ENCODE measurements at places on chromosomes 5 and 9.
A peak's percentile ranks its signal among the peaks of the same experiment; 100 is the strongest.

DNA sequence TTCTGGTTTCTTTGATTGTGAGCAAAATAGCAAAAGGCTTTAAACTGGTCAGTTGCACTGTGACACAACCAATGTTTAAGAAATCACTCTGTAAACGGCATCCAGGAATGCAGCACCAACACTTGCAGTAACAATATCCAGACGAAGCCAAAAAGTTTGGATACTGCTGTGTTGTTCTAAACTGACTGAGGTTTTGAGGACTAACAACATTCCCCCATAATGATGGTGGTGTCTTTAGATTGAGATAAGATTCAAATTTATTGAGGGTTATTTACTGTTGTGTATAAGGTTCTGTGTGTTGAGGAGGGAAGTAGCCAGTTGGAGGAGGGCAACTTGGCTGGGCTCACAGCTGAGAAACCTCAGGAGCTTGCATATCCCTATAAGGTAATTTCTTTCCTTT lies 353.6 kb downstream of the BNC2 start:
- DNase-seq = no peak

DNA sequence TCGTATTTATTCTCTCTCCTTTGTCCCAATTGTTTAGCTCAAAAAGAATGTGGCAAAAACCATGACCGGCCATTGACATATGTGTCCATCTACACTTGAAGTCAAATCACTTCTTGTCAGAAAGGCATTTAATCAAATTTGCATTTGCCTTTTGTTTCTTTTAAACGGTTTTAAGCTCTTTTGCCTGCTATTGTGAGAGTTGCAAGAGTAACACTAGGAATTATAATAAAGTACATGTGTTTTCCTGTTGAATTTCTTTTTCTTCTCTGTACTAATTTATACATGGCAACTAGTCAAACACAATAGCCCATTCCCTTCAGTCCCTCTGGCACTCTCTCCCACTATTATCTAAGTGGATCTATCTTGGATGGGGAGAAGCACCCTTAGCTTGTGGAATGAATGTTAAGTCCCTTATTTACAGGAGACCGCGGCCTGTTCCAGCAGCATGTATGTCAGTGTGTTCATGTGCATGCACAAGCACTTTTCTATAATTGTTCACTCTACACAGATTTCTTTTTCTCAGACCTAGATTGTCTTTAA lies 3.2 kb downstream of the ADAMTSL1 start:
- DNase-seq = no peak

- DNase-seq = no peak
Observed at GRCh38 chr9:136614967-136615623, 47.6 kb upstream of the EGFL7 start.

DNA sequence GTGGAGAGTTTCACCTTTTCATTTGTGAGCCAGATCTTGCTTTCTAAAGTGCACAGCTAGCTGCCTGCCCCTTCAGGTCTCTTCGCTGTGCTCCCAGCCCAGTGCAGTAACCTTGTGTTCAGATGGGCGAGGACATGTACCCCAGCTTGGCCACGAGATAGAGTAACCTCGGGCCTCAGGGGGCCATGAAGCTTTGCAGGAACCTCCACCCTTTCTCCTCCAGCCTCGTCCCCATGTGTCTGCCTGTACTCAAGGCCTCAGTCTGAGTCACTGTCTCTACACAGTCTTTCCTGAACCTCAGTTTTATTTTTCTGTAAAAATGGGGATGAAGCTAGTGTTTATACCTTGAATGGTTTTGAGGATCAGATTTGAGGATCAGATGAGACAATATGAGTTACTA lies 37.9 kb downstream of the ERGIC1 start:
- DNase-seq = no peak

DNA sequence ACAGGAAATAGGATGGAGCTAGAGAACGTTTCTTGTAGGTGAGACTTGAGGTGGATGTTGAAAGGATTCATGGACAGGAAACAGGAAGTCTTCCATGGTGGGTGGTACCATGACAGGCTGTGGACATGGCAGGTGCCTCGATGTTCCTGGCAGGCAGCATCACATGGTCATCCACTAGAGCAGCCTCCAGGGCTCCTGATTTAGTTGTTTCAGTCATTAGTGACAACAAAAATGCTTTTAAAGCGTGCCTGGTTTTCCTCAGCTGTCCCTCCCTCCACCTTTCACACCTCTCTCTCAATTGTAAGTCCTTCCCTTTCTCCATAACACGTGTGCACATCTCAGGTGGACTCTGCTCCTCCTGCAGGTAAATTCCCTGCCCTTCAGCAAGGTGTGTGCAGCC lies 25.2 kb upstream of the ASPN start:
- DNase-seq = no peak

DNA sequence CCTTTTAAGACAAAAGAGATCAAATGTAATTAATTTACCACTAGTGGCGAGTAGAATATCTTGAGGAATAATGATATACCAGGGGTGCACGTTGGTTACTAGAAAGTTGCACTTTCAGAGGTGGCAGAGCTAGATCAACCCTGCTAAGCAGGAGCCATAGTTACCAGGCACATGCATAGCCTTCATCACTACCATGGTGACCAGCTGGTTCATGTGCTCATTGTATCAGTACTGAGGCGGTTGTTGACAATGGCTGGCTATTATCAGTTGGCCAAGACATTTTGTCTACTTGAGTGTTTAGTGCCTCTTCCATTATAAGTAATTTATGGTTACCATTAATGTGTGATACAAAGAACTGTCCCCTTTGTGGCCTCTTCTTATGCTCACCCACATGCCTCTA lies 201.2 kb downstream of the FGF10 start:
- no peak for DNase-seq

- no peak for DNase-seq
Observed at GRCh38 chr5:154479160-154479943, 1.3 kb upstream of the HAND1 start.

GRCh38 chr9:134453776-134454475 lies 127.7 kb downstream of the RXRA start:
- no peak for DNase-seq

DNA sequence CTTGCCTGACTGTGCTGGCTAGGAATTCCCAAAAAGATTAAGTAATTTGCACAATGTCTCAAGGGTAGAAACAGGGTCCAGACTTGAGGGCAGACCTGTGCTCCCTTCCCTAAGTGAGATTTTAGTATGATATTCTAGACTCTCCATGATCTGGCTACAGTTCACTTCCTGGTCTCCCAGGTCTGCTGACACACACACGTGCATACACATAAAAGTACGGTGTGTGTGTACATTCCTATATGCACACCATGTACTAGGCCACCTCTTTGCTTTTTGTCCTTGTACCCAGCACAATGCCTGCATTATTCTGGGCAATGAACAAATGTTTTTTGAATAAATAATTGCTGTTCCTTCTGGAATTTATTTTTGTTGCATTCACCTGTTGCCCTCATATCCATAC lies 83.7 kb downstream of the SH3RF2 start:
- no peak for DNase-seq

GRCh38 chr9:18452276-18452675 lies 21.7 kb upstream of the ADAMTSL1 start:
- DNase-seq = no peak

- no peak for DNase-seq
Observed at GRCh38 chr5:93582167-93582462, 907 bp upstream of the NR2F1 start.

- no peak for DNase-seq
Observed at GRCh38 chr9:135533113-135533512, 11.9 kb downstream of the LCN1 start.

DNA sequence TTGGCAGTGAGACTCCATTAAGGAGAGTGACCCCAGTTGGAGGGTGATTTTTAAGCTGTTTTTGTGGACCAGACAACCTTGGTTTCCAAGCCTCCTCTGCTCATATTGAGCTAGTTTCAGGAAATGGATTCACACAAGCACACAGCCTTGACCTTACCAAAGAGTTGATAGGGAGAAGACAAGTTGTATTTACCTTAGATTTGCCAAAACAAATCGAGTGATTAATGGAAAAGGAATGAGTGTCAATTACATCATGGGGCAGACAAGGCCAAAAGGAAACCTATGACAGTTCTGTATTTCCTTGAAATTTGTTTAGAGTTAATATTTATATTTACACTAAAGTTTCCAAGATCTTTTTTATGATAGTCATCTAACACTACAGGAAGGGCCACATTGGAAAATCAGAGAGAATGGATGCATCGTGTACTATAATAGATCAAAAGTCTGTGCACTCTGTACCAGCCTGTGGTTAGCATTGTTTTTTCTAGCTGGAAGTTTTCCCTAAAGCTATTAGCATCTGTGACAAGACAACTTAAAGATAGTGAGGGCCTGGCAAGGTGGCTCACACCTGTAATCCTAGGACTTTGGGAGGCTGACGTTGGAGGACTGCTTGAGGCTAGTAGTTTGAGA lies 86.0 kb upstream of the FER start:
- DNase-seq = no peak

DNA sequence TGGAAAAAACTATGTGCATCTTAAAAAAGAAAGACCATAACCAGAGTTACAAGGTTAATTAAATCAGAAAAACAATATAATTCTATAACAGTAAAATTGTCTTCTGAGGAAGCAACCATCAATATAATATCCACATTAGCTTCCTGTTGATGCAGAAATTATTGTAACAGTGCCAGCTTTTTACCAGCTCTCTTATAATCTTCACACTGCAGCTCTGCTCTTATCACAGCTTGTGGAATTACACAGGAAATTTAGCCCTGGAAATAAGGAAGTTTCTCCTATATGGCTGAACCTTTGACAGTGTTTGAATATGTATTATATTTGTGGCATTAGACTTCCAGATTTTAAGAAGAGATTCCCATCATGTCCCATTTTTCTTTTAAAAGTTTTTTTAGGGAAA lies 49.1 kb upstream of the TEK start:
- no peak for DNase-seq

DNA sequence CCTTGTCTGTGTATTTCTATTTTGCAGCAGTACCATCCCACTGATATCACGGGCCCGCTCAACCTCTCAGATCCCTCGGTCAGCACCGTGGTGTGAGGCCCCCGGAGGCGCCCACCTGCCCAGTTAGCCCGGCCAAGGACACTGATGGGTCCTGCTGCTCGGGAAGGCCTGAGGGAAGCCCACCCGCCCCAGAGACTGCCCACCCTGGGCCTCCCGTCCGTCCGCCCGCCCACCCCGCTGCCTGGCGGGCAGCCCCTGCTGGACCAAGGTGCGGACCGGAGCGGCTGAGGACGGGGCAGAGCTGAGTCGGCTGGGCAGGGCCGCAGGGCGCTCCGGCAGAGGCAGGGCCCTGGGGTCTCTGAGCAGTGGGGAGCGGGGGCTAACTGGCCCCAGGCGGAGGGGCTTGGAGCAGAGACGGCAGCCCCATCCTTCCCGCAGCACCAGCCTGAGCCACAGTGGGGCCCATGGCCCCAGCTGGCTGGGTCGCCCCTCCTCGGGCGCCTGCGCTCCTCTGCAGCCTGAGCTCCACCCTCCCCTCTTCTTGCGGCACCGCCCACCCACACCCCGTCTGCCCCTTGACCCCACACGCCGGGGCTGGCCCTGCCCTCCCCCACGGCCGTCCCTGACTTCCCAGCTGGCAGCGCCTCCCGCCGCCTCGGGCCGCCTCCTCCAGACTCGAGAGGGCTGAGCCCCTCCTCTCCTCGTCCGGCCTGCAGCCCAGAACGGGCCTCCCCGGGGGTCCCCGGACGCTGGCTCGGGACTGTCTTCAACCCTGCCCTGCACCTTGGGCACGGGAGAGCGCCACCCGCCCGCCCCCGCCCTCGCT lies 1.9 kb downstream of the LRRC26 start:
- DNase-seq = no peak

DNA sequence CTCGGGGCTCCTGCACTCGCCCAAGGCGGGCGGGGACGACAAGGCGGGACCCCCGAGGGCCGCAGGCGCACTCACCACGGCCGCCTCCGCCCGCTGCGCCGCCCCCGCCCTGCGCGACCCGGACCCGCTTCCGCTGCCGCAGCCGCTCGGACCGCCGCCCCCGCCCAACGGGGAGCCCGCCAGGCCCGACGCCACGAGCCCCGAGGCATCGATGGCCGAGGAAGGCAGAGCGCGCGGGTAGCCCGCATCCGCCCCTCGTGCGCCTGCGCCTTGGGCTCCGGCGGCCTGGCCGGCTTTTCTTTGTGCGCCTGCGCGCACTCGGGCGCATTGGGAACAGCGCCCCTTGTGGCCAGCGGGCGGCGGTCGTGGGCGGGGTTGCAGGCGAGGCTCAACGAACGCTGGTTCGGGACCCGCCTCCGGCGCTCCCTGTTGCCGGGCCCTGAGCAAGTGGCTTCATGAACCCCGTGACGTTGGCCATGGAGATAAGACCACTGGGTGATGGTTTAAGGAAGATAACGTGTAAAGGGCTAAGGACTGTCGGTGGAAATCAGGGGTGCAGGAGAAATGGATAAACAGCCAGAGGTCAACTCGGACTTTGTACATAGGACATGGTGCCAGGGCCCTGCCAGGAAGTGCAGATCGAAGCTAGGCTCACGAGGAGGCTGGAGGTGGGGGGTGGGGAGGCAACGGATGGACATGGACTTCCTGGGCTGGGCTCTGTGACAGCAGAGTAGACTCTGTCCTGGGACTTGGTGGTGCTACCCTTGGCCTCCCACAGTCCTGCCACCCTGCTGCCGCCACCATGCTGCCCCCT lies at the start of the genes C8G and FBXW5:
TSS of gene C8G (plus strand) at position 725 of the 814 bp plus-strand sequence. CDS start at position 803, 78 bp downstream.
TSS of gene FBXW5 (minus strand) at position 220 of the 814 bp plus-strand sequence. CDS start 655 bp downstream, outside the sequence.
- peak; percentile 93 for DNase-seq

DNA sequence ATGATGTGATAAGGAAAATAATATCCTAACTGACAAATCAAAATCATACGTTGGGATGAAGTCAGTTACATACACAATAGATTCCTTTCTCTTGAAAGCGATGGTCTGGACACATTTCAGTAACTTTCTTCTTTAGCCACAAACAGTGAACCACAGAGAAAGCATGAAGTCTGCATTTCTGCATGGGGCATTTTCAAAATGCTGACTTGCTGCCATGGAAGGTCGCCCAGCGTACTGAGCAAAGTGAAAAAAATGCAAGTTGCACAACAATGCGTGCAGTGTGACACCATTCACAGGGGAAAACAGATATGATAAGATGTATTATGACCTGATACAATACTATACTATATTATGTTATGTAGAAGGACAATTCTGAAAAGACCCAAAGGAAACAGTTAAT lies 146.3 kb downstream of the SNX18 start:
- no peak for DNase-seq

- DNase-seq = no peak
Observed at GRCh38 chr5:3694819-3695218, 99.2 kb downstream of the IRX1 start.

DNA sequence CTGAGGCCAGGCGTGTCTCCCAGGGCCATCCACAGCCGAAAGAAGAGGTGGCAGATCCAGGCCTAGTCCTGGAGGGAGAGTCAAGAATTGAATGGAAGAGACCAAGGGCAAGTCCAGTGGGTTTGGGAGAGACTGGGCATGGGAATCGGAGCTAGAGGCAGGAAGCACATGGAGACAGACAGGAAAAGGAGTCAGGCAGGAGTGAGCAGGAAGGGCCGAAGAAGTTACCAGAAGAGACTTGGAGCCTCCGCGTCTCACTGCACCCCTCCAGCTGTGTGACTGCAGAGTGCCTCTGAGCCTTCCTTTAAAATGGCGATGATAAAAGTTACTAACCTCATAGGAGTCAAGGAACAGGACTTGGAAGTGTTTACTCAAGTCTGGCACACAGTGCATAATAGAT lies 64.4 kb upstream of the ANGPTL2 start:
- DNase-seq = no peak

DNA sequence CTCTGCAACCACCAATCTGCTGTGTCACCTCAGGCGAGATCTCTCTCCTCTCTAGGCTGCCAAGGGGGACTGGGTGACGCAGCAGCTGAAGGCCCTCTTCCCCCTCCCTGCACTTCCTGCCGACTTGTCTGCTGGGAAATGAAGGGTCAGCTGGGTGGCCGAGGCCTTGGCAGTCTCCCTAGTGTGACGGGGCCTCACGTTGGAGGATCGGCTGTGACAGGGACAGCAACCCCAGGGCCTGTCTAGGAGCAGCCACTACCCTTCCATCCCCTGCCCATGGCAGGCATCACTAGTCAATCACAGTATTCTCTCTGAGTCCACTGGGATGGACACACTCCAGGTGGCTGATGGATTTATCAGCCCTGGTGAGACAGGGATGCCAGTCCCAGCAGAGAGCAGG lies 107.3 kb upstream of the SARDH start:
- DNase-seq = no peak
